ENCODE measurements at places on chromosomes 13 and 19. TPM values are rescaled to one million over a fixed set of nuclear protein-coding genes. Genes with fewer than 3 reads are reported as not detected.

Gene FXYD3
- total RNA-seq, result 0.39 TPM

Gene SIGLEC6
- total RNA-seq, result not detected

Gene ATP8B3
- 0.52 TPM for total RNA-seq

Gene ZNF723
- total RNA-seq, result not detected

Gene SIPA1L3
- total RNA-seq, result 23.6 TPM

Gene SEMA6B
- 7.7 TPM for total RNA-seq

Gene ZNF430
- 3.8 TPM for total RNA-seq

Gene ERCC5
- 34.8 TPM for total RNA-seq

Gene MARCHF2
- total RNA-seq, result 50.5 TPM

Gene CEACAM21
- not detected for total RNA-seq

Gene SYNGR4
- not detected for total RNA-seq

Gene TEX26
- total RNA-seq, result not detected

Gene GNG7
- total RNA-seq, result not detected

Gene COL5A3
- total RNA-seq, result 7.7 TPM

Gene PSG6
- total RNA-seq, result not detected

Gene SLITRK1
- total RNA-seq, result not detected

Gene SPPL2B
- 18.7 TPM for total RNA-seq

Gene SBK3
- 0.40 TPM for total RNA-seq

Gene TBXA2R
- total RNA-seq, result 3.0 TPM

Gene UNC13A
- total RNA-seq, result 0.08 TPM

Gene LSR
- 1.4 TPM for total RNA-seq

Gene LAIR1
- not detected for total RNA-seq

Gene ATP4A
- total RNA-seq, result not detected

Gene LYL1
- 0.48 TPM for total RNA-seq

Gene FAM216B
- total RNA-seq, result 0.16 TPM

Gene SHD
- total RNA-seq, result not detected

Gene GGN
- total RNA-seq, result 1.4 TPM

Gene RTBDN
- total RNA-seq, result not detected

Gene VAV1
- total RNA-seq, result 1.0 TPM

Gene VSTM2B
- not detected for total RNA-seq

Gene CRYL1
- 15.1 TPM for total RNA-seq

Gene DCT
- 0.32 TPM for total RNA-seq

Gene CA11
- 4.6 TPM for total RNA-seq

Gene ZNF625
- 10.7 TPM for total RNA-seq

Gene SHKBP1
- total RNA-seq, result 85.1 TPM

Gene KIR3DL2
- total RNA-seq, result not detected

Gene PCDH9
- total RNA-seq, result 8.7 TPM

Gene SIAH3
- 0.08 TPM for total RNA-seq

Gene NAPSA
- not detected for total RNA-seq

Gene ZNF229
- 6.5 TPM for total RNA-seq

Gene RXFP2
- total RNA-seq, result not detected

Gene PRR22
- 0.13 TPM for total RNA-seq

Gene TRPM4
- 12.0 TPM for total RNA-seq

Gene SLC25A42
- total RNA-seq, result 4.3 TPM

Gene ZNF415
- 8.7 TPM for total RNA-seq

Gene NRTN
- total RNA-seq, result 1.6 TPM

Gene TUBA3C
- not detected for total RNA-seq

Gene NLRP9
- total RNA-seq, result not detected

Gene PGLYRP2
- total RNA-seq, result not detected

Gene MCEMP1
- total RNA-seq, result not detected

Gene ECSIT
- total RNA-seq, result 46.0 TPM

Gene RFPL4A
- total RNA-seq, result not detected

Gene TLE2
- total RNA-seq, result 3.9 TPM

Gene CADM4
- 2.6 TPM for total RNA-seq

Gene CYP2F1
- total RNA-seq, result not detected

Gene IGFLR1
- total RNA-seq, result 6.9 TPM

Gene ZNF559
- total RNA-seq, result 26.2 TPM

Gene GPC6
- total RNA-seq, result 45.2 TPM

All from epithelial cell of alveolus of lung (primary cell).